Peyer's patch (tissue), 4 donors: ENCODE measurements at places on chromosomes 7 and 10.

GRCh38 chr10:124597846-124598165 lies 136.2 kb downstream of the LHPP start:
- H3K36me3 ChIP-seq: no peaks in the 10 kb centered on the region
- H3K4me1 ChIP-seq: no peaks in the 10 kb centered on the region
- no peaks in the 10 kb centered on the region for H3K27me3 ChIP-seq
- no peak overlapping the region for H3K27ac ChIP-seq
- no peak overlapping the region for H3K4me3 ChIP-seq
- no peak for DNase-seq

- no peak for DNase-seq
- H3K36me3 ChIP-seq: peaks cover 8% of the 10 kb centered on the region
- no peak overlapping the region for H3K27ac ChIP-seq
- no peaks in the 10 kb centered on the region for H3K4me1 ChIP-seq
These were observed 60.8 kb downstream of the RHOBTB1 start for GRCh38 chr10:60883187-60883586.

DNA sequence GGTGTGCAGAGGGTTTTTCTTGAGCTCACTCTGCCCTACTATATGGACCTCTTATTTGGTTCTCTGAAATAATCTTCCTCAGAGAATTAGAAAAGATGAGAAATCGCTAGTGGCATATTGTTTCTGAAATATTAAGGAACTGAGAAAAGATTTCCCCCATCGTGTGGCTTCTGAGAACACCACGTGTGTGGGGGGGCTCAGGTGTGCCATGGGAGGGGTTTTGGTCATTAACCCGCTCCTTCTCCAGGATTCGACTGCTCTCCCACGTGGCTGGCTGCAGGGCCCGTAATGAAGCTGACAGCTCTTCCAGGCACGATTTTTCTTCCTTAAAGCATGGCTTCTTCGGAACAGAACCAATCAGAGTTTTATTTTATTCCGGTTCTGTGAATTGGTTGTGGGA lies 67.7 kb downstream of the XRCC2 start:
- no peak for DNase-seq
- no peaks in the 10 kb centered on the region for H3K36me3 ChIP-seq
- no peak overlapping the region for H3K27ac ChIP-seq

DNA sequence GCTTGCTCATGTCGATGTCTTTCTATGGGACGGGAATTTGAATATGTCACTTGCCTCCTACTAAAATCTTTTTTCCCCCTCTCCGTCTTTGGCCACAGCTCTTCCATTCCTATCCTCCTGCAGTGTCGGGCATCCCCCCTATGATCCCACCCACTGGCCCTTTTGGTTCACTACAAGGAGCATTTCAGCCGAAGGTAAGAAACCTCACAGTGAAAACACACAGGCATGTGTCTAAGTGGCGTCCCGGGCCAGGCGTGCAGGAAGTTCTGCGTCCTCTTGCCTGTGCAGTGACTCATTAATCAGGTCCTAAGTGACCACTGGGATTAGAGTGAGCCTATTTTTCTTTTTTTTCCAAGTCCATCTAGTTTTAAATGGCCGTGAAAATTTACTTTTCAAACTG lies 360.5 kb upstream of the GALNT17 start:
- no peak overlapping the region for H3K4me3 ChIP-seq
- no peaks in the 10 kb centered on the region for H3K4me1 ChIP-seq
- no peaks in the 10 kb centered on the region for H3K36me3 ChIP-seq
- no peak for DNase-seq

GRCh38 chr10:89838044-89838615 lies 136.7 kb downstream of the KIF20B start:
- H3K36me3 ChIP-seq: no peaks in the 10 kb centered on the region
- H3K4me1 ChIP-seq: no peaks in the 10 kb centered on the region
- DNase-seq: peak; percentile 16
- no peaks in the 10 kb centered on the region for H3K27me3 ChIP-seq
- peak overlapping the region; percentile 49 for H3K4me3 ChIP-seq

GRCh38 chr10:43138757-43139241 lies 554 bp downstream of the CSGALNACT2 start:
- peak overlapping the region; percentile 71 for H3K4me3 ChIP-seq
- H3K27ac ChIP-seq: peak overlapping the region; percentile 97
- H3K4me1 ChIP-seq: peaks cover 20% of the 10 kb centered on the region
- no peaks in the 10 kb centered on the region for H3K27me3 ChIP-seq
- peak; percentile 72 for DNase-seq

DNA sequence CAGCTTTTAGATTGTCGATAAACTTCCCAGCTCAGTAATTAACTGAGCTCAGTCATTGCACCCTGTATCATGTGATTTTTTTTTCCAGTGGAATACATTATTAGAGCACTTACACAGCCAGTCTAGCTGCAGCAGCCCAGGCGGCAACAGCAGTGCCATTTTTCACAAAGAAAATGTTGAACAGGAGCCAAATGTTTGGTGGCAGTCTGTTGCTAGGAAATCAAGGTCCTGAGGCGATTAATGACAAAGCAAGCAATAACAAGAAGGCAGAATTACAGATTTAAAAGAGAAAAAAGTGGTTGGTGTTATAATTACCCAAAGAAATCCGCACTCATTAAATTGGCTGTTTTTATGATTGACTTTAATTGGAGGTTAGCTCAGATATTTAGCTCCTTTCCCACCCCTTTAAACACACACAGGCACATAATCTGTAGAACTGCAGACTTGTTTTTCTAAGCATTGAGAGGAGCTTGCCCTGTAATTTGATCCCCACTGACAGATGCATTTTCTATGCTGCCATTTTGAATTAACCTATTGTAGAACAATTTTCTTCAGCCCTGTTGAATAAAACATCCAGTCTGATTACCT lies 267.4 kb downstream of the ADK start:
- H3K27ac ChIP-seq: no peak overlapping the region
- no peaks in the 10 kb centered on the region for H3K36me3 ChIP-seq
- no peaks in the 10 kb centered on the region for H3K27me3 ChIP-seq

GRCh38 chr10:132395704-132396493 lies 1.1 kb upstream of the PWWP2B start:
- H3K4me3 ChIP-seq: peak overlapping the region; percentile 93
- peak overlapping the region; percentile 95 for H3K27ac ChIP-seq
- peaks cover 44% of the 10 kb centered on the region for H3K4me1 ChIP-seq
- DNase-seq: peak; percentile 86
- no peaks in the 10 kb centered on the region for H3K27me3 ChIP-seq

DNA sequence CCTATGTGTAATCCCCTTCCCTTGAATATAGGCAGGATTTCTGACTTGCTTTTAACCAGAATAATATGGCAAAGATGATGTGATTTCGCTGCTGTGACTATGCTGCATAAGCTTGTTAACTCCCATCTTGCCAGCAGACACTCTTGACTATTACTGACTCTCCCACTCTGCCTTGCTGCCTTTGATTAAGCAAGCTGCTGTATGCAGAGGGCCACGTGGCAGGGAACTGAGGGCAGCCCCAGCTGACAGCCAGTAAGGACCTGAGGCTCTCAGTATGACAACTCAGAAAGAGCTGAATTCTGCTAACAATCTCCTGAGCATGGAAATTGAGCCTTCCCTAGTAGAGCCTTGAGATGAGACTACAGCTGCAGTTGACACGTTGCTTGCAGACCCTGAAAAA lies 279.4 kb upstream of the CACNA2D1 start:
- peaks cover 9% of the 10 kb centered on the region for H3K4me1 ChIP-seq
- H3K4me3 ChIP-seq: no peak overlapping the region
- H3K36me3 ChIP-seq: no peaks in the 10 kb centered on the region
- H3K27me3 ChIP-seq: no peaks in the 10 kb centered on the region
- DNase-seq: no peak

DNA sequence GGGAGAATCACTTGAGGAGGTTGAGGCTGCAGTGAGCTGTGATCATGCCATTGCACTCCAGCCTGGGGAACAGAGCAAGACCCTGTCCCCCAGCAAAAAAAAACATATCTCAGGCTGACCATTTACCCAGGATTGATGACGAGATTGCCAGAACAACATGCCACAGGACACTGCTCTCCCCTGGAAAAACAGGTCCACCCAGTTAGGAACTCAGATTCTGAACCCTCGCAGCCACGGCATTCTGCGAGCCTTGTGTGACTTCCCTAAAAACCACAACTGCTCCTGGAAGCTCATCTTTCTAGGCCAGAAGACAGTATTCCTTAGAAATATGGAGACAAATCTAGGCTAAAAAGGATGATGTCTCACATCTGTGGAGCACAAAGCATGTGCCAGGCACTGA lies 42.1 kb upstream of the SH2B2 start:
- H3K4me3 ChIP-seq: no peak overlapping the region
- no peak overlapping the region for H3K27ac ChIP-seq

DNA sequence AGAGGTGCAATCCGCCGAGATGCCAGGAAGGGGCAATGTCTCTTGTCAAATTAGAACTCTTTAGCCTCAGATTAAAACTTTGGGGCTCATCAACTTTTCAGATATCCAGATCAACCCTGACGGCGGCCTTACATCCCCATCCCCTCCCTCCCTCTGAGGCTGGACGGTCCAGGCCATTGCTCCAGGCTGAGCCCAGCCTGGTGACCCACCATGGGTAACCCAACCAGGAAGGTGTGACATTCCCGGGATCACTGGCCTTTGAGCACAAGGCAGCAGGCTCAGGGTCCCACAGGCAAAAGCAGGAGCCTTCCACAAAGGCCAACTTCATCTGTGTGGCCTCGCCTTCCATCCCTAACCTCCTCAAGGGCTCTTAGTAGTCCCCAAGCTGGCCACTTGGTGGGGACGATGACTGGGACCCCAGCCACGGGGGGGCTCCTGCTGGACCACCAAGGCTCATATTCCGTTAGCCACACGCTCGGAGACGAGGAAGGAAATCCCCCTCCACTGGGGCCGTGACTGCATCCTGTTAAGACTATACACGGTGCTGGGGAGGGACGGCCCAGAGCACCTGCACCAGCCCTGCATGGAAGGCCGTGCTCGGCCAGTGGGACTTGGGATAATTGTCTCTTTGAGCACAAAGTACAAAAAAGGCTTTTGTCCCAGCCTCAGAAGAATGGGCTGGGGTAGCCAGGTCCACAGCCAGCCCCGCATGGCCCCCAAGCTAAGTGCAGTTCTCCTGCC lies 62.8 kb downstream of the ZRANB1 start:
- no peaks in the 10 kb centered on the region for H3K27me3 ChIP-seq
- no peaks in the 10 kb centered on the region for H3K36me3 ChIP-seq
- no peak overlapping the region for H3K27ac ChIP-seq
- no peak for DNase-seq
- H3K4me3 ChIP-seq: no peak overlapping the region

- no peak for DNase-seq
- H3K27me3 ChIP-seq: no peaks in the 10 kb centered on the region
- H3K27ac ChIP-seq: no peak overlapping the region
- H3K4me3 ChIP-seq: no peak overlapping the region
- H3K4me1 ChIP-seq: no peaks in the 10 kb centered on the region
These were observed 306.4 kb upstream of the FZD1 start for GRCh38 chr7:90957883-90958282.
